ENCODE measurements at places on chromosomes 5 and 9.

GRCh38 chr9:135291165-135291564, 188.4 kb upstream of the PPP1R26 start:
- DNase-seq, result no peak

DNA sequence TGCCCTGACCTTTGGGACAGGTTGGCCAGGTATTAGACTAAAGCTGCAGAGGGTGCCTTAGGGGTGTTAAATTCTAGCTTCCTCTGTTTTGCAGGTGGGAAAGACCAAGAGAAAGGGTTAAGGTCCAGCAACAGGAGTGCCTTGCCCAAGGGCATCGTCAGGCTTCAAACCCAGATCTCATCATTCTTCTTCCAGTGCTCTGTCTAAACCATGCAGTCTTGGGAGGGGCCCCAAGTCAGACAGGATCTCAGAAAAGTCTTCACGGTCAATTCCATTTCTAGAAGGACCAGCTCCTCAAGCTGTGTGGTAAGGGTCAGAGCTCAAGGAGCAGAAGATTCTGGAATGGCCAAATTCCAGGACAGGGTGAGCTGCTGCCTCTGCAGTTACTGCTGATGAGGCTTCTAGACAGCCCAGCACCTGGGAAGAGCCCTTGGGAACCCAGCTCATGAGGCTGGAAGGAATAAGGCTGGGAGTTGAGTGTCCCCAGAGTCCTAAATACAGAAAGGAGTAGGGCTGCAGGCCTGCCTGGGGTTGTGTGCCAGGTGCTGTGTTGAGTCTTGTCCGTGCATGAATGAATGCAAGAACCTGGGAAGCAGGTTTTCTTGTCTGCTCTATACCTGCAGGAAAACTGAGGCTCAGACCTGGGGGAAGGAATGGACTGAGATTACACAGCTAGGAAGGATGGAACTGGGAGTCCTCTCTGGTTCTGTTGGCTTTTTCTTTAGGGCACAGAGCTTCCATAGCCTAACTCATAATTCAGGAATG, 69.3 kb downstream of the WWC1 start:
- no peak for DNase-seq

DNA sequence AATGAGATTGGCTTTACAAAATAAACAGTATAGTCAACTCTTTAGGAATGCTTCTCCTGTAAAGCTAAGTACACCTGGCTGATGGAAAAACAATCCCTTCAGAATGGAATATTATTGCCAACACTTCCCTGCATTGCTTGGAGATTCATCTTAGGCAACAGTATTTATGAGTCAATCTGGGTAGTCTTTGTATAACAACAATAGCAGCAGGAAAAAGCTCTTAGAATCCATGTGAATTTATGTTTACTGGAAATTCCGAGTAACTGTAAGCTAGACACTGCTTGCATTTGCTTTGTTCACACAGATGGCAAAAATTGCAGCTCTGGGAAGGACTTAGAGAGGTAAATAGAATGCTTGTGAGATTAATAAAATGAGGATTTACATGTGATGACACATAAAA, 101.7 kb upstream of the NTRK2 start:
- no peak for DNase-seq

GRCh38 chr5:149324641-149325040, 20.7 kb upstream of the GRPEL2 start:
- DNase-seq, result no peak

DNA sequence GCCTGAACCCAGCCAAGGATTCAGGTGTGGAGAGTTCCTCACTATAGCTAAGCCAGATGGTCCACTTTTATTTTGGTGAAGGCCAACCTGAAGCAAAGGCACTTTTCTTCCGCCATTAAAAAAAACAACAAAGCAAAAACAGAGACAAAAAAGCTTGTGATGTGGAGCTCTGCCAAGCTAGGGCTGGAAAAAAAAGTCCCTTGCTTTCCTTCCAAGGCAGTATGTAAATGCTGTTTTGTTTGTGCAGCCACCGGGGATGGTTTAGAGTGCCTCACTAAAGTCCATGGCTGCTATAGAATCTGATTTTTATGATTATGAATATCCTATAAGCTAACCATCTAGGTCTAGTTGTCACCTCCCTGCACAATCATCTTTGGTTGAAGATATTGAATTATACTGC, 14.9 kb downstream of the MEGF10 start:
- DNase-seq, result no peak

DNA sequence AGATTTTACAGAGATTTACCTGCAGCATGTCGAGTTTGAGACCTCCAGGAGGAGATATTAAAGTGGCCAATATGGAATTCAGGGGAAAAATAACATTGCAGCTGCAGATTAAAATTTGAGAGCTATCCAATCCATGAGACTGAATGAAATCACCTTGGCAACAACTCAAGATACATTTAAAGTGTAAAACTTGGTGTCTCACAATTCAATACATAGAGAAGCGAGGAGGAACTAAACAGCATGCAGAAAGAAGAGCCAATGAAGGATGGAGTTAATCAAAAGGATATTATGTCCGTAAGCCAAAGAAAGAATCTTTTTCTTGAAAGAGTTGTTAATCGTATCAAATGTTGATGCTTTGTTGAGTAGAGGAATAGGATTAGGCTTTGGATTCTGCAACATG, 455.1 kb downstream of the CDH18 start:
- no peak for DNase-seq

GRCh38 chr5:99320436-99320835, 391.6 kb upstream of the CHD1 start:
- no peak for DNase-seq

GRCh38 chr5:179776411-179776938, 17.3 kb upstream of the LTC4S start:
- no peak for DNase-seq

DNA sequence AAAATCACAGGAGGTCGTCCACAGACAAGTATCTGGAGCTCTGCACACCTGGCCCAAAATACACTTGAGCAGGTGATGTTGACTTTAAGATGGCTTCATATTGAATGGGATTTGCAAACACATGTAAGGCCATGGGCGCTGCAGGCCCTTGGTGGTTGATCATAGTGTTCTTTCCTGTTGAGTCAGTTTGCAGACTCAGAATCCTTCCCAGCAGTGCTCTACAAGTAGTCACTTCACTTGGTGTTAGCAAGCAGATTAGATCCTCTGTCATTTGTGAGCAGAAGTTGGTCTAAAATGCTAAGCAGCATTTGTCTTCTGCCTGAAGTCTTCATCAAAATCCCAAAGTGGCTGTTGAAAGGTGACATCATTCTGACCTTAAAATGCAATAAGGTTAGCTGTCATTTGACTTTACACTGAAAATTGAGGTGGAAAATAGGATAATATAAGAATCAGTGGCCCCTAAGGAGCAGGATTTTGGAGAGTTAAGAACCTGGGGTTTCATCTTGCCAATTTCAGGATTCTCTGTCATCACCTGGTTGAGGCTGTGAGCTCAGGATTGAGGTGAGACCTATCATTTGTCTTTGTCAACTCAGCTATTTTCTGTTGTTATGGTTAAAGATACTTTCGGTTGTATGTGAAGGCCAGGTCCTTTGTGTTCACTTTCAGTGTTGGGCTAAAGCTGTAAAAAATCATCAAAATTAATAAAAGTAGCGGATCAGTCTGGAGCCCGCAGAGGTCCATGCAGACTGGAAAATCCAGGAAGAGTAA, 114.5 kb downstream of the LRRC70 start:
- no peak for DNase-seq

DNA sequence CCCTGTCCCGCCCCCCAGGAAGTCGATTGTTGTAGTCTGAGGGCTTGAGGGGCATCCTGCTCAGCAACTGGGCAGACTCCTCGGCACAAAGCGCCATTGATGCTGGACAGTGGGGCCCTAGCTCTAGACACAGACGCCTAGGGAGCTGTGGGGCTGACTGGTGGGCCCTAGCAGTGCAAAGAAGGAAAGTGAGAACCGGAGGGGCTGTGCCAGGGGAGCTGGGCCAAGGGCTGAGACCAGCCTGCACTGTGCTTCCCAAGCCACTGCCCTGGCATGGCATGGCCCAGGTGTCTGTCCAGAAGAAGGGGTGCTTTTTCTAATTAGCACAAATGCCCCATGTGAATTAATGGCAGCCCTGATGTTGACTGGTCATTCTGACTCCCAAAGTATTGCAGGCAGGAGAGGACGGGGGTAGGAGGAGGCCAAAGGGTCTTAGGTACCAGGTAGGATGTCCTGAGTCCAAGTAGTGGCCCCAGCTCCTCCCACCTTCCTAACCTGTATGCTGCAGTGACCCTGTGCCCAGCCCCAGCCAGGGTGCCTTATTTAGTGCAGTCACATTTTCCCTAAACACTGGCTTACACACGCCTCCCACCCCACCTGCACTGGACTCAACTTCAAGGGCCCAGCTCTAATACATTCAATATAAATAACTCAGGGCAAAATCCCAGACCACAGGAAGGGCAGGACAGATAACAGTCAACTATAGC, 15.9 kb downstream of the TCF7 start:
- DNase-seq, result no peak

GRCh38 chr9:81874931-81875330, 53.3 kb upstream of the SPATA31D4 start:
- DNase-seq, result no peak

- no peak for DNase-seq
Observed at GRCh38 chr5:172751761-172752510, 19.1 kb downstream of the DUSP1 start.

DNA sequence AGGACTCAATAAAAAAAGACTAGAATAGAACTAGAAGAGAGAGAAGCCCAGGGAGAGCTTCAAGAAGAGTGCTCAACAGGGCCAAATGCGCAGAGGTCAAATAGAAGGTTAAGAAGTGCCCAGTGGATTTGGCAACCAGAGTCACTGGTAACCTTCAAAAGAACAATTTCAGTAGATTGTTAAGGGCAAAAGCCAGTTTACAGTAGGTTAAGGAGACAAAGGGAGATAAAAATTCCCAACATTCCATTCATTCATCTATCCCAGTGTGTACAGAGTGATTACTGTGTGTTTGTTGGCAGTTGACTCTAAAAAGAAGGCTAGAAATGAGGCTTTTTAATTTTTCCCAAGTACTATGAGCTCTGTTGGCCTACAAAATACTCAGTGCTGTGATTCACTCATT, 69.4 kb downstream of the RIGI start:
- DNase-seq, result no peak

DNA sequence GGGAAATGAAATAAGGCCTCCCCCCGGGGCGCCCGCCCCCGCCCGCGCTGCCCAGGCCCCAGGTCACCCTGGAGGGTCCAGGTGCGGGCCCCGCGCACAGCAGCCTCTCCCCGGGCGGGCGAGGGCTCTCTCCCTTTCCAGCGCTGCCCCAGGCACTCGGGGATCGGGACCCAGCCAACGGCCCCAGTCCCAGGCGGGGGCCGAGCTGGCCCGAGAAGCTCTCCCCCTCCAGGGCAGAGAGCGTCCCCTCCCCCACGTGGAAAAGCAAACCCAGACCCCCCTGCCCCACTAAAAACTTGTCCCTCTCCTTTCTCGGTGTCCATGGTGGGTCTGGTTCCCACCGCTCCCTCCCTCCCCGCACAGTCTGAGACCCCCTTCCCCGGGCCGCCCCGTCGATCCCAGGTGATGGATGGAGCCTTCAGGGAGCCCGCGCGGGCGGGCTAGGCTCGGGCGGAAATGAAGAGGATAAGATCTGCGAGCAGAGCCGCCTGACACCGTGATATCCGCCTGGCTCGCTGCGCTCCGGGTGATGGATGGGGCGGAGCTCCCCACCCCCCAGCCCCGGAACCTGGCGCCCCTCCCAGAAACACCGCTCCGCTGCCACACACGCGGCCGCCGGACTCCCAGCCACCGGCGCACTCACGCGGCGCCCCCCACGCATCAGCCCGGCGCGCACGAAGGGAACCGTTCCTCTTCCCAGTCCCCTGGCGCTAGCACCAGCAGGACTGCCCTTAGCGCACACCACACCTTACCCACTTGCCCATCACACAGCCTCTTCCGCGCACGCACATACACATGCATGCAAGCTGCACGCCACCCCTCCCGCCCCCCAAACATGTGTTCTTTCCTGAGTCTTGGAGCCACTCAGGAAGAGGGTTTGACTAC, 81.7 kb upstream of the ZBTB43 start:
- DNase-seq, result peak; percentile 75

DNA sequence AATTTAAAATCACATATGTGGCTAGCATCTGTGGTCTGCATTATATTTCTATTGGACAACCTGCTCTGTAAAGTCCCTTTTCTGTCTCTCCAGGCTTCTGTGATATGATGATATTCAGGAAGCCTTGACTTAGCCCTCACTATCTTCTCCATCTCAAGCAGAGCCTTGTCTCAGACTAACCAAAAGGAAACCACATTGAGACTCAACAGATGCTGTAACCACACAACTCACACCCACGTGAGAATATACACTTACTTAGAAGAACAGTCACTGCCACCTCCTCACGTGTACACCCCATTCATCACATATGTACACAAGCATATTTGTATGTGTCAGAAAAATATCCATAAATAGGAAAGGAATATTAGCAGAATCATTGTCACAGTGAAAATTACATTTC, 33.6 kb downstream of the HTR4 start:
- peak; percentile 65 for DNase-seq

- no peak for DNase-seq
Observed at GRCh38 chr5:34570721-34571676, 85.1 kb upstream of the RAI14 start.

- DNase-seq, result no peak
Observed at GRCh38 chr5:125526966-125527365, 780.5 kb upstream of the ZNF608 start.

DNA sequence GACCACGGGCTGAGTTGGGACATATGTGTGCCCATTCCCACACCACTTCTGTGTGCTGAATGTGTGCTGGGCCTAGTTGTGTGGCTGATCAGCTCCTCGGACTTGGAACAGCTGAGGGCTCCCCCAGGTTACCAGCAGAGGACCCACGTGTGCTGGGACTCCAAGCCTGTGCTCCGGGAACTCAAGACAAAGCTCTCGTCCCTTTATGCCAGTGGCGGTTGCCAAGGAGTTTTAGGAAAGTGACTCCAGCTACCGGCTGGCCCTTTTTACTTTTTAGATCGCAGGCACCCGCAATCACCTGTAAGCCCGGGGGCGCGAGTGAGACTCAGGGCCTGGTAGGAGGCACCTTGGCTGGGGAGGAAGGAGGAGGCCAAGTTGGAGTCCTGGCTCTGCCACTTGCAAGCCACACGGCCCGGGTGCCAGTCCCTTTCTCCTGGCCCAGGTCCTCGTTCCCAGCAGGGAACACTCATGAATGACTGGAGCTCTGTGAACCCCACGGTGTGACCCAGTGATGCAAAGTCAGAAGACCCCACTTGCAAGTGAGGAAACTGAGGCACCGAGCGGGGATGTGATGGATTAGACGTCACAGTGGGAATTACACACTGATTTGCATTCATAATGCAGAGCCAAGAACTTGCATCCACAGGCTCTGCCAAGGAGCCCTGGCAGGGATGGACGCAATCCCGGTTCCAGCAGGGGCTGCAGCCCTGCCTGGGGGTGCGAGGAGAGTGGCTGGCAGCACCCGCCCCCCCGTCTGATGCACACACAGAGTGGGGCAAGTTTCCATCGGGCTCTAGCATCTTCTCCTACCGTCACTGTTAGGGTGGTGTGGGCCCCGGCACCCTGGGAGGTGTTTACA, 26.9 kb downstream of the CRB2 start:
- DNase-seq, result no peak

Measured in central memory CD4-positive, alpha-beta T cell (primary cell).